Right lobe of liver (tissue), 6 donors: ENCODE measurements at places on chromosomes 3 and 15. TPM values are rescaled to one million over a fixed set of nuclear protein-coding genes. Genes with fewer than 3 reads are reported as not detected.

DNA sequence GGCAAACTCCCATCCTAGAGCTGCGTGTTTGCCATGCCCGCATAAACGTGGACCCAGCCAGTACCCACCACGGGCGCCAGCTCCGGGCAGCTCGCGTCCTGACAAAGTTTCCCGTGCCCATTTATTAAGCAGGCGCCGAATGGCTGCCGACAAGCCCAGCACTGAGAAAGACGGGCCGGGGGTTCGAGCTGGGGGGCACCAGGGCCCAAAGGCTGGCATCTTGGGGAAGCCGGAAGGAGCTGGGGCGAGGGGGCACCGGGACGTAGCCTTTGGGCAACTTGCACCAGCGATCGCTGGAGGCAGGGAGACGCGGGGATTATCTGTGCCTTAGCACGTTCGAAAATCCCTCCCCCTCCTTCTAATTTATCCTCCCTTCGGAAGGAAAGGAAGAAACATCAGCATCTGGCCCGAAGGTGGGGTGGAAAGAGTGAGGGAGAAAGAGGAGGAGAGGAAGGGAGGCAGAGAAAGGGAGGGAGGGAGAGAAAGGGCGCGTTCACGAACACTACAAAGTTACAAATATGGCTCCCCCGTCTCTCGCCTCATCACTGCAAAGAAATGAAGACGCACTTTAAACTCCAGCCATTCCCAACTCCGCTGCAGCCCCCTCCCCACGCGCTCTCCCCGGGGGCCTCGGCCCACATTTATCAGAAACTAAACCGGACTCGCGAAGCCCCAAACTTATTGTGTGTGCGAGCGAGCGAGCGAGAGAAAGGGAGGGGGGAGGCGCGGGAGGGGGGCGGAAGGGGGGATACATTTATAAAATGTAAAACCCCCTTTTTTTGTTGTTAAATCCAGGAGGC lies 1.0 kb downstream of the ANP32A start:
- peak; percentile 73 for DNase-seq

The TRIM42 gene
- not detected for total RNA-seq

The ALDH1L1 gene
- 246 TPM for total RNA-seq

DNA sequence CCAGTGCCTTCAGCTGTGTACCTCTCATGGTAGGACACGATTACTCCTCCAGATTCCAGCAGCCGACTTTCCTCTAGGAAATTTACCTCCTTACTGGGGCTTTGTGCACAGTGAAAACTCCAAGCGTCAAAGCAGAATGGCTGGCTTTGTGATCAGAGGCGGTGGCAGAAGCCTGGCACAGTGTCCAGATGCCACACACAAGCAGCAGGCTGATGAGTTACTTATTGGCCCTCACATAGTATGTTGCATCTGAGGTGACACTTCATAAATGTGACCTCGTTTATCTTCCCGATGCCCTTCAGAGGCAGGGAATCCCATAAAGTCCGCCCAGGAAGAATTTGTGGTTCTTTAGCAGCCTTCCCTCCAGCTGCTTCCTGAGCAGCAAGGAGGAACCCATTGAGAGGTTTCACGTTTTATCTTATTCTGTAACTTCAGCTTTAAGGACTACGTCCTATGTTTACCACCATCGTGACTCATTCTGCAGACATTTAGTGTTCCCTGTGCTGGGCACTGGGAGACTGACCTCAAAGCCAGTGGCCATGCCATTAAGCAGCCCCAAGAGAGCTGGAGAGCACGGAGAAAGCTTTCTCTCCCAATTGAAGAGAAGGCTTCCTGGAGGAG lies 107.1 kb upstream of the C15orf61 start:
- no peak for DNase-seq

The SAMMSON gene
- total RNA-seq = not detected
